ENCODE measurements at places on chromosomes 3 and 15. TPM values are rescaled to one million over a fixed set of nuclear protein-coding genes. Genes with fewer than 3 reads are reported as not detected.

GRCh38 chr3:149221783-149222517 is at the start of gene CP:
Gene CP (minus strand): TSS chr3:149221829. CDS start chr3:149221792, 37 bp downstream.
- DNase-seq: no peak

- DNase-seq: no peak
Measured at GRCh38 chr3:146813496-146813895, 208.3 kb upstream of the PLSCR5 start.

- DNase-seq: no peak
Measured at GRCh38 chr3:56122911-56123310, 345.4 kb downstream of the ERC2 start.

Gene CHRD
- under 0.01 TPM for total RNA-seq

DNA sequence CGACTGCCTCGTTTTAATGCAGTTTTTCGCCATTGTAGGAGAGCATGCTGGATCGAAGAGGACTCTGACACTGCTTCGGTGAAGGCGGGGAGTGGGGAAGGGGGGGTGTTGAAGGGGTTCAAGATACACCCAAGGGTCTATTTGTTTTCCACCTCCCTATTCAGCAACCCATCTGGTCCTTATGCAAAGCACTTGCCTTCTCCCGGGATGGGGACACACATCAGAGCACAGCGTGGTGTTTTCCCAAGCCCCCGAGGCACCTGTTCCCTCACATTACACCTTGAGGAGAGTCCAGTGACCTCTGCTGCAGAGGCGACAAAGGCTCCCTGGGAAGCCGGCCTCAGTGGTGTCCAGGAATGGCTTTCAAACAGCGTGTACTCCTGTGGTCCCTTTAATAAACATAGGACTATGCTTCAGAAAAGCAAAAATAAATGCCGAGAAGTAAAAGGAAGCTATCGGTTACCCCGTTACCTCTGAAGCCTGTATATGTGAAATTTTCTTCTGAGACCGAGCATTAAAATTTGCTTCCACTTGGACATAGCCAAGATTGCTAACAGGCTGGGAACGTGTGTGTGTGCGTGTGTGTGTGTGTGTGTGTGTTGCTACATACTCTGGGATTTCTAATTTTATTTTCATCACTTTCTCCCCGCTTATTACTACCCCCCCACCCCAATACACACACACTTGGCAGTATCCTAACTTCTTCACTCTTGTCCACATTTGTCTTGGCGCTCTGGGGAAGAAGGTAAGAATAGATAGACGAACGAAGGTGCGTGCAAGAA is 53.2 kb downstream of the CCDC54 start:
- DNase-seq: peak; percentile 19

DNA sequence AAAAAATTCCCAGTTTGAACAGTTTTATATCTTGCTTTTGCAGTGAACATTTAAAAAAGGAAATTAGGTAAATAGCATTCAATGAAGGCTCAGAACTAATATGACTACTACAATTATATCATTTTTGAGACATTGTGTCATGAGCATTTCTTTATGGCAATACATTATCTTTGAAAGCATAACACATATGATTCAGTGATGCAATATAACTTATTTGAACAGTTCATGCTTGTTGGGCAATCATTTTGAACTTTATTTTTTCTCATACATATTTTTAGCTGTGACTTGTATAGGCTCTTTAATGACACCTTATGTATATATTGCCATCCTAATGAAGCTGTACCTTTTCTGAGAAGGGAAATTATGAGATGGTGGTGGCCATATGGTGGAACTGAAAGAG is 828.6 kb upstream of the NR2F2 start:
- DNase-seq: no peak

DNA sequence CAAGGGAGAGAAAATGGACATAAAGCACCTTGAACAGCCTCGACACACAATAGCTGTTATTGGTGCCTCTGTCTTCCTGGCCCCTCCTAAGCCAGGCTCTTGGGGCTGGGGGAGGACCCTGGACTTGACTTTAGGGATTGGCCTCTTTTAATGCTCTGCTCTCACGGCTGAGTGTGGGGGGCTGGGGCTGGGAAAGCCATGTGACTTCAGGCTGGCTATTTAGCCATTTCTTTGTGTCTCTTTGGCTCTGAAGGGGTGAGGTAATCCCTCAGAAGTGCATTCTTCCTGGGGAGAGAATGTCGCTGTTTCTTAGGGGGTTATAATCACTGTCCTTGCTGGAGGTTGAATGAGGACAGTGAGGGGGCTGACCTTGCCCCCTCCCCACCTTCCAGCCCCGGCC is 26.2 kb downstream of the MAGEF1 start:
- no peak for DNase-seq

Gene CAMKV
- total RNA-seq: not detected

Gene MYRIP
- total RNA-seq: not detected

All from IMR-90 (cell line).